Stimulated activated CD8-positive, alpha-beta memory T cell treated with anti-CD3 and anti-CD28 coated beads, Interleukin-4, amount 100 ng/mL, for 1 hour (primary cell): ENCODE measurements at places on chromosomes 1 and 21.

GRCh38 chr1:54497338-54497737, 50.7 kb upstream of the ACOT11 start:
- DNase-seq = no peak

- DNase-seq = no peak
Measured at GRCh38 chr1:36177589-36178431, 21.9 kb downstream of the MAP7D1 start.

DNA sequence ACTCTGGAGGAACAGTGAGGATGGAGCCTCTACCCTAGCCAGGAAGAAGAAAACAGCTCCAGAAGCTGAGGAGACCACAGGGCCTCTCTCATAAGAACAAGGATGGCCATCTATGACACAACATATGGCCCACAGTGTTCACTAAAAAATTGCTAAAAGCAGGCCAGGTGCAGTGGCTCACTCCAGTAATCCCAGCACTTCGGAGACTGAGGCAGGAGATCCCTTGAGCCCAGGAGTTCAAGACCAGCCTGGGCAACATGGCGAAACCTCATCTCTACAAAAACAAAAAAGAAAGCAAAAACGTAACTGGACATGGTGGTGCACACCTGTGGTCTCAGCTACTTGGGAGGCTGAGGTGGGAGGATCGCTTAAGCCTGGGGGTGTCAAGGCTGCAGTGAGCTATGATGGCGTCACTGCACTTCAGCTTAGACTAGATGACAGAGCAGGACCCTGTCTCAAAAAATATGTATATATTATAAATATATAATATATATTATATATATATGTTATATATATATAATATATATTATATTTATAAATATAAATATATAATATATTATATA, 103.1 kb downstream of the TOMM20 start:
- DNase-seq = no peak

GRCh38 chr1:94654031-94654430, 112.5 kb upstream of the F3 start:
- no peak for DNase-seq

DNA sequence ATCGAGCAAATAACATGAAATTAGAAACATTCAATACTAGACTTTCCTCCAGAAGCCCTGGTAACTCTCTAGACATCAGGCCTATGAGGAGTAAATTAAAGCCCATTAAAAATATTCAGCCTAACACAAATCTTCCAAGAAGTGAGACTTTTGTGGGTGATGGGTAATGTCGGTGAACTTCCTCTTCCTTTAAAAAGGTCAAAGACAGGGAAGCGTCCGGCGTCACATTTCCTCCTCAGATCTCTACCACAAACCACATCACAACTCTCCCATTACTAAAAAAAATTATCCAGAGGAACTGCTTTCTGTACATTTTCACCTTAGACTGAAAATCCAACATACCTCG, 1.4 kb downstream of the EIF4G3 start:
- DNase-seq = no peak

DNA sequence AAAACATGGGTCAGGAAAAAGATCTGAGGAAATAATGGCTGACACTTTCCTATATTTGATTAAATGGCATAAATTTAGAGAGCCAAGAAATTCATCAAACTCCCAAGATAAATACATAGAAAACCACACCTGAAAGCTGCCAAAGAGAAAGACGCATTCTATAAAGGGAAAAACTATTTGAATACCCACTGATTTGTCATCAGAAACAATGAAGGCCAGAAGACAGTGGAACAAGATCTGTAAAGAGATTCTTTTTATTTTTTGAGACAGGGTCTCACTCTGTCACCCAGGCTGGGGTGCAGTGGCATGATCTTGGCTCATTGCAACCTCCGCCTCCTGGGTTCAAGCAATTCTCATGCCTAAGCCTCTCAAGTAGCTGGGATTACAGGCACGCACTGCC, 17.4 kb downstream of the SDE2 start:
- no peak for DNase-seq

DNA sequence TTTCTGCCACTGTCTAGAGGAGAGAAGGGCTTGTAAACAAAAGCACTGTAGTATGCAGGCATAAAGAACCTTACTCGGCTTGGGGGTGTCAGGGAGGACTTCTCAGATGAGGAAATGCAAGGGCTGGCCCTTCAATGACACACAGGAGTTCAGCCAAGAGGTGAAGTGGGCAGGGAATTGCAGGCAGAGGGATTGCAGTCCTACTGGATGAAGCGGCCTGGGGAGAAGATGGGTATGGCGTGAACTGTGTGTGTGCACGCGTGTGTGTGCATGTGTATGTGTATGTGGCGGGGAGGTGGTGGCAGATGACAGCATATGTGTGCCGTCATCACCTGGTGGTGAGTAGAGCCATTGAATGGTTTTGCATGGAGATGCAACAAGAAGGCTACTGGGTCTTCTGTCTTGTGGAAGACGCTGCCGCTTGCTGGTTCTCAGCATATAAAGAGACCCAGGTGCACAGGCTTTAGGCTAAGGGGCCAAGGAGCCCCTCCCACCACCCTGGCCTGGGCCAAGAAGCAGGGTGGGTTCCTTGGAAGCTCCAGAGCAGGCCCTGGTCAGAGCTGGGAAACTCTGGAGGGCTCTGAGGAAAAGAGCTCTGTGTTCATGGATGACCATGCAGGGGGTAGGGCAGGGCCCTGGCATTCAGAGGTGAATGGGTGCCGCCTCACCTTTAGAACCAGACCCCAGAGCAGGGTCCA, 4.1 kb upstream of the EPS8L3 start:
- no peak for DNase-seq

DNA sequence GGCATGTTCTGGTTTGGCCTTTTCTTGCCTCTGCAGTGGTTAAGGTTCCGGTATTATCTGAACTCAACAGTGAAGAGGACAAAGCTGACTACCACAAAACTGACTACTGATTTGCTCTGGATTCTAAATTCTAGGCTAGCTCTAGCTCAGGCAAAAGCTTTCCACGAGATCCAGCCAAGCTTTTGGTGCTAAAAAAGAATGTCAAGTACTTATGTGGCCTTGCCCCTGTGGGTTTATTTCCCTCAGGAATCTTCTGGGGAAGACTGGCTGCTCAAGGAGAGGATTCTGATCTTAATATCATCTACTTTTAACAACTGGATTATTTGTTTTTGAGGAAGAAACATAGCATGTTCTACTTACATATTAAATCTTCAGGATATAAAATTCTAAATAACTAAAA, 26.1 kb upstream of the MTMR11 start:
- DNase-seq = no peak

DNA sequence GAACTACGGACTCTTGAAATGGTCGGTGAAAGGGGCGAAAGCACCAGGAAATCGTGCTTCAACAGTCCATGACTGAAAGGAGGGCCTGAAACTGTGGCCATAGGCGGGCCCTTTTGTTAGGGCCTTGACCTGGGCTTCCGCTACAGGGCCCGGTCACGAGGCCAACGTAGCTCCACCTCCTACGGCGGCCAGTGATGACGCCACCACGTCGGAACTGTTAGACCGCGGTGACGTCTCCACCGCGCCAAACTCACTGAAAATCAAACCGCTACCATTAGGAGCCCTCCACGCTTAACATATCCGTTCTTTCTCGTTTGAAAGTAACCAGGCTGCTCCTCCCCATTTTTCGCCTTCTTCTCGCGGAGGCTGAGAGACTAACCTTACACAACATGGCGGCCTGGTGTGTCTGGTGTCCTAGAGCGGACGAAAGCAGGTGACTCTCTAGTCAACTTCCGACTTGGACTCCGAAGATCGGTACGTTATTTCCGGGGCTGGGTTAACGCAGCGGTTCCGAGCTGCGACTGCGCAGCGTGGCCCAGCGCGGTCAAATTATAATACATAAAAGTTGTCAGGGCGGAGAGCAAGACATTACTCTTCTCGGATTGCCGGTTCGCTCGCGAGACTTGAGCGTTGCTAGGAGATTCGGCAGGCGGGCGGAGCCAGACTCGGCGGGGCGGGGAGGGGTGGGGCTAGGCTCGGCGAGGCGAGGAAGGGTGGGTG, 371 bp upstream of the CACYBP start:
- peak; percentile 97 for DNase-seq

DNA sequence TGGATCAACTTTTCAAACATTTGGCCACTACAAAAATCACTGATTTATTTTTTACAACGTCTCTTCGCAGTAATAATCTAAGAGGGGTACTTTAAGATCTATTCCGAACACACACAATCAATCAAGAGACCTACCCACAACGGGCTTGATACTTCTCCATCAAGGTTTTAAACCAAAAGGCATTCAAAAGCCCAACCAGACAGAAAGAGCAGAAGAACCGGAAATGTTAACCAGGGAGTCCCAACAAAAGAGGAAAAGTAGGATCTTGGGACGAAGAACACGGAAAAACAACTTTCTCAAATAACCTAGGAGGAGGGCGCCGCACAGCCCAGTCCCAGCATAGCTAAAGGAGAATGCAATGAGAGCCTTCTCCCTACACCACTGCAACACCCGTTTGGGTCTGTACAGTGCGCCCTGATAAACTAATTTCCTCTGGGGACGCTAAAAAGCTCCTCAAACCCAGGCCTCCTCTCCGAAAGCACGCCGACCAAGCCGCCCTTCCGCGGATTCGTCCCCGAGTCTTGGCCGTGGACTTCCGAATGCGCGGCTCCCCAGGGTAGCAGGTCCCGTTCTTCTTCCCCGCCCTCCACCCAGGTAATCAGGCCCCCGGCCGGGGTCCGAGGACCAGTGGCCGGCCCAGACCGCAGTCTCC, 623 bp downstream of the RPL22 start:
- no peak for DNase-seq
